ENCODE measurements at places on chromosomes 6 and 20. TPM values are rescaled to one million over a fixed set of nuclear protein-coding genes. Genes with fewer than 3 reads are reported as not detected.

Gene TTK
- 22.0 TPM for total RNA-seq

Gene RAET1L
- not detected for total RNA-seq

Gene BPI
- 0.13 TPM for total RNA-seq

Gene HEY2
- total RNA-seq = not detected

Gene CDH22
- total RNA-seq = not detected

Gene KIAA0408
- total RNA-seq = 1.6 TPM

Gene ULBP2
- total RNA-seq = 0.24 TPM

Gene TP53TG5
- total RNA-seq = not detected

Gene PARD6B
- total RNA-seq = 1.9 TPM

Gene EPHA7
- total RNA-seq = 1.4 TPM

Gene TREM1
- 1.2 TPM for total RNA-seq

Gene EPB41L1
- 17.6 TPM for total RNA-seq

Gene SCRT2
- not detected for total RNA-seq

Gene RBM24
- total RNA-seq = 6.1 TPM

Gene KCNK17
- total RNA-seq = not detected

Gene ULBP3
- total RNA-seq = 4.7 TPM

Gene CFB
- 10.7 TPM for total RNA-seq

Gene CCN5
- total RNA-seq = 5.0 TPM

Gene ADGRB3
- 0.48 TPM for total RNA-seq

Gene KLHDC3
- total RNA-seq = 103 TPM

Gene PBOV1
- not detected for total RNA-seq

Gene NHLRC1
- total RNA-seq = 1.0 TPM

Gene NOX3
- total RNA-seq = not detected

Gene DSP
- total RNA-seq = 2.2 TPM

Gene WFDC10B
- not detected for total RNA-seq

Gene TREM2
- not detected for total RNA-seq

Gene TBCC
- total RNA-seq = 45.3 TPM

Gene LYRM2
- 18.8 TPM for total RNA-seq

Gene KCNB1
- under 0.01 TPM for total RNA-seq

Gene CLDN20
- total RNA-seq = not detected

Gene LRRN4
- 0.26 TPM for total RNA-seq

Gene NKX2-4
- not detected for total RNA-seq

Gene NRSN2
- 66.2 TPM for total RNA-seq

Gene RNF5
- 69.3 TPM for total RNA-seq

Gene SPATA25
- total RNA-seq = 1.2 TPM

Gene SIRPB2
- total RNA-seq = not detected

Gene SLC22A2
- not detected for total RNA-seq

Gene SNAI1
- 12.4 TPM for total RNA-seq

Gene PTCHD4
- 2.6 TPM for total RNA-seq

Gene OR2B6
- total RNA-seq = not detected

Gene UST
- total RNA-seq = 8.9 TPM

Gene SPINT3
- total RNA-seq = not detected

Gene SAMD3
- total RNA-seq = not detected

Gene EGFL8
- total RNA-seq = 9.7 TPM

Gene SLC24A3
- total RNA-seq = 0.64 TPM

Gene VSX1
- total RNA-seq = not detected

Gene SYTL3
- 1.4 TPM for total RNA-seq

Gene SIRPD
- total RNA-seq = not detected

Gene MLN
- total RNA-seq = not detected

Gene SYNDIG1
- 1.8 TPM for total RNA-seq

Gene RAD21L1
- 0.52 TPM for total RNA-seq

Gene PROKR2
- total RNA-seq = not detected

Gene FAM229B
- 4.7 TPM for total RNA-seq
